Stimulated activated CD8-positive, alpha-beta memory T cell treated with anti-CD3 and anti-CD28 coated beads, Interleukin-4, amount 100 ng/mL, for 48 hours (primary cell): ENCODE measurements at places on chromosomes 4 and X.

- no peak for DNase-seq
Observed at GRCh38 chr4:34178476-34178875, 2065.8 kb downstream of the ARAP2 start.

DNA sequence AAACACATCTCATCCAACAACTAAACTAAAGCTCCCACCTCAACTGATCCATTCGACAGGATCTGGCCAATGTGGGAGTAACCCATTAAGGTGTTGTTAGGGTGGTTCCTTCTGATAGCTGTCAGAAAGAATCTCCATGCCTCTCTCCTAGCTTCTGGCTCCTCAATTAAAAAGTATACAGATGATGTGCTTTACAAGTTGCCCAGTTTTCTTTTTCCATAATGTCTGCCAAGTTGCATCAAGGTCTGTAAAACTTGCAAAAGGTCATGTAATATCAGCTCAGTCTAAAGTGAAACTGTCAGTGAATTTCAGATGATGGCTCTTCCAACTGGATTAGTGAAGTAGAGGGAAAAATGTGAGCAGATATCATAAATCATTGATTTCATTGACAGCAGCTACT, 191.8 kb downstream of the RAB28 start:
- no peak for DNase-seq

DNA sequence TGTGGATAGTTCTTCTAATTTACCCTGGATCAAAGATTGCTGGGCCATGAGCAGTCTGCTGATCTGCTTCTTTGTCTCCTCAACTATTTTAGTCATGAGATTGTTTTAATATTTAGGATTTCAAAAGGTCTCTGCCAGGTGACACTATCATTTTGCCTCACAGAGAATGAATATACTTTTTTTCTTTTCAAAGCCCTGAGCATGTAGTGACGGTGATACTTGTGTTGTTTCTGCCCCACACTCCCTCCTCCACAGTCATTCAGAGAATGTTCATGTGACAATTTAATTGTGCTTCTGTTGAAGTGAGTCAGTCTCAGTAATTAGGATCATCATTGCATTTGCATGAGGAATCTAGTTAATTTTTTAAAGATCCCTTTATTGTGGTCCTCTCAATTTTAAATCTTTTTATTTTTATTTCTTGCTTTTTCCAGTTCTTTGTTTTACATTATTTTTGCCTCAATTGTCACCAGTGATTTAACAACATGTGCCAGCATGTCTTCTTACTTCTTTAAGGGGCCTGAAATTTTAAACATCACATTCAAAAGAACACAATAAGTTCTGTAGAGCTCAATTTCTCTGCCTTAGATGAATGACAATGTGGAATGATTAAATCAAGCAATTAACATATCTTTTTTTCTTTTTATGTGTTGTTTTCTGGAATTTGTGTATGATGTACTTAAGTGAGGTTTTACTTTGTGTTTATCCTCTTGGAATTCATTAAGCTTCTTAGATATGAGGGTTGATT, 12.3 kb downstream of the MMRN1 start:
- no peak for DNase-seq

DNA sequence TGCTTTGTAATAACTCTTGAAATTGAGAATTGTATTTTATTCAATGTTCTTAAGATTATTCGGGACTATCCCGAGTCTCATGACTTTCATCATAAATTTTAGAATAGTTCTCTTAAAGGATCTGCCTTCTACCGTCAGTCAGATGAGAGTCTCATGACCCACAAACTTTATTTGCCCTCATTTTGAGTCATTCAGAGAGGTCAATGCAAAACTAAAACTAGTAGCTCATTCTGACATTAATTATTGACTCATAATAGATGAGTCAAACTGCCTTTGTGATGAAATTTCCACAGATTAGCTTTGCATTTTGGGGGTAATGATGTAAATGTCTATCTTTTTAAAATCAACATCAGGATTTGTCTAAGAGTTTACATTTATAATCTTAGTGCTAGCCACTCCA, 1527.3 kb downstream of the TECRL start:
- DNase-seq: no peak
